ENCODE measurements at places on chromosomes 5 and 9.

DNA sequence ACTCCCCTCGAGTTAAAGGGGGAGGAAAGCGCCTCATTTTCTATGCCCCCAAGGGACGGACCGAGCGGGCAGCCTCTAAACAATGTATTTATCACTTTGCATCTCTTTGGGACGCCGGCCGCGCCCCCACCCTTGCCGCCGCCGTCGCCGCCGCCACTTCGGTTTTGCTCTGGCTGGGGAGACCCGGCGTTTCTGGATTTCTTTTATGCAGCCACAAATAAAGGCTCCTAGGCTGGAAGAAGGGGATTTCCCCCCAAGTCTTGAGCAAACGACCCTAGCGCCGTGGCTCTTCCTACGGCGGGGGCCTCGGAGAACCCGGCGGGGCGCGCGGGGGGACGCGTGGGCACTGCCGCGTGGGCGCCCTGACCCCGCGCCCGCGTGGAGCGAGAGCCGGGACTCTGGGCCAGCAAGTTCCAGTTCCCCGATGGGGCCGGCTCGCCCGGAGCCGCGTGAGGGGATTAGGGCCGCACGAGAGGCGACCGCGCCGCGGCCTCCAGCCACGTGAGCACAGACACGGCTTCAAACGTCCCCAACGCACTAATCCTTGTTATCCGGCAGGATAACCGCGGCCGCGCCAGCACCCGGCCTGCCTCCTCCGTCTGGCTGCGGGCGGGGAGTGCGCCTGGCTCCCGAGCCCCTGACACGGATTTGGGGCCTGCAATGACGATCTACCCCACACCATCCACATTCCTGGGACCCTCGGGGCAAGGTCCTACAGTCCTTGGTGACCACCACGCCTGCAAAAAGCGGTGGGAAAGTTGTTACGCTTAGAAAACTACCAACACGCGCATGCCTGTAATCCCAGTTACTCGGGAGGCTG lies 7.9 kb upstream of the NEUROG1 start:
- no peak for DNase-seq

GRCh38 chr5:137842296-137842695 lies 25.4 kb upstream of the MYOT start:
- no peak for DNase-seq

- no peak for DNase-seq
Observed at GRCh38 chr9:109307380-109308240, 13.2 kb downstream of the EPB41L4B start.

- no peak for DNase-seq
Observed at GRCh38 chr5:100646011-100646410, 110.8 kb downstream of the FAM174A start.

- peak; percentile 26 for DNase-seq
Observed at GRCh38 chr5:172005708-172006320, 624 bp downstream of the FBXW11 start.

DNA sequence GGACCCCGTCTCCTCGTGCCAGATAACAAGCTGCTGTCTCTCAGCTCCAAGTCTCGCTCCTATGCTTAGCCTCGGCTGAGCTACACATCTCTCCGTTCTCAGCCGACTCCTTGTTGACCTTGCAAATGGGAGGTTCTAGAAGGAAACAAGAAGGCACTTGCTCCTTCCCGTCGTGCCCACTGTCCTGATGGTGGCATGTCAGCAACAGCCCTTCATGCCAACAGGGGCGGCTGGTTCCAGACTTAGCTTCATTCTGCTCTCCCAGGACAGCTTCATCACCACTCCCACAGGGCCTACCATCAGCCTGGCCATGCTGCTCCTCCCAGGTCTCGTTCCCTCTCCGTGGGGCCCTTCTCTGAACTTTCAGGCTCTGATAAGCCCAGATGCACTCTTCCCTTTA lies 13.0 kb upstream of the RASGEF1C start:
- no peak for DNase-seq

GRCh38 chr9:39587844-39588499 lies 232.5 kb downstream of the SPATA31A1 start:
- DNase-seq: no peak

GRCh38 chr9:91842358-91843049 lies 107.5 kb downstream of the ROR2 start:
- no peak for DNase-seq

DNA sequence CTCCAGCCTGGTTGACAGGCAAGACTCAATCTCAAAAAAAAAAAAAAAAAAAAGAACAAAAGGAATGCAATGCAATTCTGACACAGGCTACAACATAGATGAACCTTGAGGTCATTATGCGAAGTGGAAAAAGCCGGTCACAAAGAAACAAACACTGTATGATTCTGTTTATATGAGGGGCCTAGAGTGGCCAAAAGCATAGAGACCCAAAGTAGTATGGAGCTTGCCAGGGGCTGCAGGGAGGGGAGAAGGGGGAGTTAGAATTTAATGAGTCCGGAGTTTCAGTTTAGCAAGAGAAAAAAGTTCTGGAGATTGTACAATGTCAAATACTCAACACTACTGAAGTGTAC lies 33.2 kb upstream of the ASS1 start:
- DNase-seq: no peak

DNA sequence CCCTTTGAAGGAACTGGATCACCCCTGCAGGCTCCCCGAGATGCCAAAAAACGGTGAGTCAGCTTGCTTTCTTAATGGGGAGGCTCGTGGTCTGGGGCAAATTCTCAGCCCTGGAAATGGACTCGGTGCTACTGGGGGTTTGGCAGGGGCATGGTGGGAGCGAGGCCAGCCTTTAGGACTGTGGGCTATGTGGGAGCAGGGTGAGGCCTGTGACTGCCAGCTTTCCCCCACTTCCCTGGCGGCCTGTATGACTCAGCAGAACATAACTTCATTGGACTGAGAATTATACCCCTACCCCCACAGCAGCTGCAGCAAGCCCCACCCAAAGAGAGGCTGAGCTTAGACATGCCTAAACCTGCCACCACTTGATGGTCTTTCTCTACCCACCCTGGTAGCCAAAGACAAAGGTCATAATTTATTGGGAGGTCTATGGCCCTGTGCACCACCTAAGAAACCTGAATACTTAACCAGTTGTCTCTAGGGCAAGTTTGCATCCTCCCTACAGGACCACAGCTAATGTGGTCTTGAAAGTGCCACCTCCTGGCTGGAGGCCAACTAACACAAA lies 325.3 kb downstream of the TLE1 start:
- no peak for DNase-seq

GRCh38 chr5:159923008-159923407 lies 6.7 kb downstream of the ADRA1B start:
- no peak for DNase-seq

- DNase-seq: no peak
Observed at GRCh38 chr9:107163370-107163769, 119.7 kb upstream of the RAD23B start.

DNA sequence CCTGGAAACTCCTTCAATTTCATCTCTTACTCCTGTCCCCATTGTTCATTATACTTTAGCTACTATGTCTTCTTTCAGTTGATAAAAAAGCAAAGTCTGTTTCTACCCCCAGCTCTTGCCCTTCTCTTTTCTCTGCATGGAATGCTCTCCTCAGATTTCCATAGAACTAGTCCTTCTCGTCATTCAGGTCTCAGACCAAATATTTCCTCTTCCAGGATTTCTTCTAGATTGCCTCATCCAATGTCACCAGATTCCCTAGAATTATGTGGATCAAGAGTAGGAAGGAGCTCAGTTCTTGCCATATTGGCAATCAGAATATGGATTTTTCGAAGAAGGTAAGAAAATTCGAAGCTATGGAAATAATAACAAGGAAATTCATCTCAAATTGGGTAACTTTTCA lies 176.1 kb downstream of the GABRG2 start:
- no peak for DNase-seq

GRCh38 chr9:112447283-112447761 lies 39.3 kb upstream of the KIAA1958 start:
- DNase-seq: no peak

GRCh38 chr9:87478226-87478992 lies 19.3 kb upstream of the DAPK1 start:
- DNase-seq: no peak

- DNase-seq: peak; percentile 2
Observed at GRCh38 chr9:100700689-100701318, 122.9 kb downstream of the CAVIN4 start.

DNA sequence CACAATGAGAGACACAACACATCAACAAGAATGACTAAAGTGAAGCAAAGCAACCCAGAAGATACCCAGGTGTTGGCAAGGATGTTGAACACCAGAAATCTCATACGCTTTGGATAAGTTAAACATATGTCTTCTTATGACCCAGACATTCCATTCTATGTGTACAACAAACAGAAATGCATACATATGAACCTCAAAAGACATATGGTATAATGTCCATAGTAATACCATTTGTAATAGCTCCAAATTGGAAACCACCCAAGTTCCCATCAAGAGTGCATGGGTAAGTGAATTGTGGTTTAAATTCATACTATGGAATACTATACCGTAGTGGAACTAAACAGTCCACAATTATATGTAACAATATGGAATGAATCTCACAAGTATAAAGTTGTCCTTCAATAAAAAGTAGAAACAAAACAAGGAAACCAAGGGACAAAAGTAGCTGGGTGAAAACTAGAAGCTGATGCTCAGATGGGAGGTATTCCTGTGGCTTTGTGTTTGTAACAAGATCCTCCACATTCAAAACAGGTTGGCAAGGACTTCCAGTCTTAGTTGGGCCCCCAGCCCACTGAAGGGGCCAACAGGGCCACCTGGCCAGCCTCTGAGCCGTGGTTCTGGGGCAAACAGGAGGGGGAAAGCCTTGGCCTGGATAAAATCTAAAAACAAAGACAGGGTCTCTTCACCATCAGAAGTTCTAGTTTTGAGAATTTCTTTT lies 171.8 kb upstream of the PITX1 start:
- DNase-seq: no peak

DNA sequence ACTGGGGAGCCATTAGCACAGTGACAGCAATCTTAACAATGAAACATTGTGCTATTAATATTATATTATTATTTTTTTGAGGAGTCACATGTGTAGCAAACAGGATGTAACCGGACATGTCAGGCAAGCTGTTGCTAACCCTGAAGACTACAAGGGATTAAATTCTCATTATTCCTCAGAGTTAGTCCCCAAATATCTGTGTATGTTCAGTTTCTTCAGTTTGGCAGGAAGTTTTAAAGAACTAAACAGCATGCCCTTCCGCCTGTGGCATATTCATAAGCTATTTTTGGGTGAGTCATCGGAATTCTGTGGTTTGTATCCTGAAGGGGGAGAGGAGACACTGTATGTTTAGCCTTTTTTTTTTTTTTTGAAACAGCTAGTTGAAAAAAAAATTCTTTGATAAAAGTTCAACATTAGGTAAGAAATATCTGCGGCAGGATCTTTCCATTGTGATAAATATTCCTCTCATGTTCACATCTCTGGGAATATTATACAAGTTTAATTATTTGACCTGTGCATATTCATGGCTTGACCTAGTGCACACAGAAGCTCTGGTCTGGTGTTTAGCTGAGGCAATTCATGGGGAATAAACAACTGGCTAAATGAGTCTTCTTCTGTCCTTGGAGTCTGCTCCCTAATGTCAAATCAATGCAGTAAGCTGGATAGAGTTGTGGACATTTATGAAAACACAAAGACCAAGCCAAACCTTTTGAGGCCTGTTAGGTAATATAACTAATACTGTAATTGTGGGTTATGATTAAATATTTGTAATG lies 202.7 kb upstream of the CDKN2B start:
- no peak for DNase-seq

- no peak for DNase-seq
Observed at GRCh38 chr5:44506561-44506960, 117.3 kb upstream of the FGF10 start.

DNA sequence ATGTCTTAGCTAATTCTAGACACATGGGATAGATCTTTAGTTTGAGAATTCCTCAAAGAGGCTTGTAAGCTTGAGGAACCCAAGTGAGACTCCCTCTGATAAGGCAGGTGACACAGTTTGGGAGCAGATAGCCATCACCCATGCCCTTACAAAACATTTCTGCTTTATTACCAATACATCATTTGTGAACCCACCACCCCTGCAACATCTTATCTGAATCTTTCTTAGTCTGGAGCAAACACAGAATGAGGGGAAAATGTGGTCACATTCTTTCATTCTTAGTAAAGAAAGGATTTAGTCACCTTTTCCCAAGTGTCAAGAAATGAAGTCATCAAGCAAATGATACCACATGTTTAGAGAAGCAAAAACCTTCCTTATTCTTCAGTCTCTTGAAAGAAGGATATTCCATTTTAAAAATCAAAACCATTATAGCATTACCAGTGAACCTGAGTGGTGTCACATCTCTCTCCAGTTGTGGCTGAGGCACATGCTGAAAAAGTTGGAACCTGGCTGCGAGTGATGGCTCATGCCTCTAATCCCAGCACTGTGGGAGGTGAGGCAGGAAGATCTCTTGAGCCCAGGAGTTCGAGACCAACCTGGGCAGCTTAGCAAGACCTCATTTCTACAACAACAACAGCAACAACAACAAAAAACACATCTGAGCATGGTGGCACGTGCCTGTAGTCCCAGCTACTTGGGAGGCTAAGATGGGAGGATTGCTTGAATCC lies 65.9 kb downstream of the PRKACG start:
- DNase-seq: no peak

GRCh38 chr5:100731768-100732167 lies 171.3 kb downstream of the ST8SIA4 start:
- no peak for DNase-seq

GRCh38 chr9:19154135-19154612 lies 26.9 kb upstream of the PLIN2 start:
- DNase-seq: no peak

DNA sequence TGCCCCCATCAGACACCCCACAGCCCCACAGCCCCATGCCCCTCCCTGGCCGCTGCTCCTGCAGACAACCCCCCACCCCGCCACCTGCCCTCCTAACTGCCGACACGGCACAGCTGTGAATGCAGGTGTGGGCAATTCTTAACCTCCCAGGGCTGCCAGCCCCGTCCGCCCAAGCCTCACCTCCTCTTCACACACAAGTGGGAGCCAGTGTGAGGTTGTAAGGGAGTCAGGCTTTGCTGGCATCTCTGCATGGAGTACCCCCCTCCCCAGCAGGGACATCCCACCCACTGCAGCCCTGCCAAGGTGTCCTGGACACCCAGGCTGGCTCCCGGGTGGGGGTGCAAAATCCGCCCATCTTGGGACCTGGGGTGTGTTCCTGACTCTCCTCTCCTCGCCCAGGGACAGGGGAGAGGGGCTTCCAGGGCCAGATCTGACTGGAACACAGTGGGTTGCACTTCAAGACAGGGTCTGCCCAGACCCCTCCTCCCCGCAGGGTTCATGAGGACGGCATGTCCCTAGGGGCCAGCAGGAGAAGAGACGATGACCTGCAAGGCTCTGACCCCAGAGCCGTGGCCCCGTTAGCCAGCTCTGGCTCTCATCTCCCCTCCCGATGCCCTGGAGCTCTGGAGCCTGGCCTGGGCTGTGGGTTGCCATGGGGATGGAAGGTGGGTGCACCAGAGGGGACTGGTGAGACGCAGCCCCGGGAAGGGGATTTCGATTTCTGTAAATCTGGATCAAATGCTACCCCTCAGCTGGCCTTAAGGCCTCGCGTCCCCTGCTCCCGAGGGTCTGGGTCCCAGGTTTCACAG lies 34.4 kb downstream of the SARDH start:
- no peak for DNase-seq

- DNase-seq: no peak
Observed at GRCh38 chr9:136741883-136742571, 713 bp downstream of the LCN10 start.

- DNase-seq: no peak
Observed at GRCh38 chr5:65483546-65484346, 2.0 kb upstream of the ADAMTS6 start.

- no peak for DNase-seq
Observed at GRCh38 chr5:35785601-35786085, 71.0 kb upstream of the IL7R start.

- DNase-seq: no peak
Observed at GRCh38 chr9:91305596-91306295, 56.0 kb downstream of the AUH start.

GRCh38 chr5:150498501-150498900 lies 9.4 kb upstream of the NDST1 start:
- DNase-seq: peak; percentile 52
